ENCODE measurements at places on chromosomes 7 and 10. TPM values are rescaled to one million over a fixed set of nuclear protein-coding genes. Genes with fewer than 3 reads are reported as not detected.
A peak's percentile ranks its signal among the peaks of the same experiment; 100 is the strongest.

COPS6 gene
- 110 TPM for total RNA-seq

COL28A1 gene
- 0.26 TPM for total RNA-seq

KNDC1 gene
- not detected for total RNA-seq

ITPRID1 gene
- not detected for total RNA-seq

PLXNA4 gene
- total RNA-seq, result 1.2 TPM

LRRC4 gene
- not detected for total RNA-seq

METTL27 gene
- 0.35 TPM for total RNA-seq

PLOD3 gene
- total RNA-seq, result 66.6 TPM

TWIST1 gene
- 22.3 TPM for total RNA-seq

ANKIB1 gene
- 25.1 TPM for total RNA-seq

MOGAT3 gene
- total RNA-seq, result not detected

DNA sequence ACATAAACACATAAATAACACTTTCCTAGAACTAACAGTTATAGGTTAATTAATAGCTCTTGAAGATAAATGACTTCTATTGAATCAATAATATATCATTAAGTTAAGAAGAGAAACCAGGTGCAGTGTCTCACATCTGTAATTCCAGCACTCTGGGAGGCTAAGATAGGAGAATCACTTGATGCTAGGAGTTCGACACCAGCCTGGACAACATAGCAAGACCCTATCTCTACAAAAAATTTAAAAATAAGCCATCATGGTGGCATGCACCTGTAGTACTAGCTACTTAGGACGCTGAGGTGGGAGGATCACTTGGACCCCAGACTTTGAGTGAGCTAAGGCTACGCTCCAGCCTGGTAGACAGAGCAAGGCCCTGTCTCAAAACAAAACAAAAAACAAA is 38.8 kb downstream of the AKR1D1 start:
- H3K4me1 ChIP-seq, result peaks cover 6% of the 10 kb centered on the region
- H3K4me3 ChIP-seq, result no peak overlapping the region
- H3K27ac ChIP-seq, result no peak overlapping the region
- DNase-seq, result no peak

GRCh38 chr7:157248659-157249058 is 88.1 kb upstream of the DNAJB6 start:
- H3K4me3 ChIP-seq, result no peak overlapping the region
- H3K27ac ChIP-seq, result no peak overlapping the region
- H3K4me1 ChIP-seq, result no peaks in the 10 kb centered on the region
- H3K27me3 ChIP-seq, result no peaks in the 10 kb centered on the region
- DNase-seq, result no peak

DNA sequence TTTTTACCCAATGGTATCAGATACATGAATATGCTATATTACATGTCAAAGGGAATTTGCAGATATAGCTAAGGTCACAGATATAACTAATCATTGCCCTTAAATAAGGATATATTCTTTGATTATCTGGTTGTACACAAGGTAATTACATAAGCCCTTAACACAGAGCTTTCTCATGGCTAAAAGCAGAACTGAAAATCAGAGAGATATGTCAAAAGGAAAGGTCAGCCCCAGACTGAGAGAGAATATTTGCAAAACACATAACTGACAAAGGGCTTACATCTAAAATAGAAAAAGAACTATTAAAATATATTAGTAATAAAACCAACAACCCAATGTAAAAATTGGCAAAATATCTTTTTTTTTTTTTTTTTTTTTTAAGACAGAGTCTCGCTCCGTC is 1029.5 kb upstream of the LRRN3 start:
- no peak for DNase-seq
- H3K27ac ChIP-seq, result no peak overlapping the region
- no peaks in the 10 kb centered on the region for H3K4me1 ChIP-seq
- H3K27me3 ChIP-seq, result no peaks in the 10 kb centered on the region

- no peaks in the 10 kb centered on the region for H3K27me3 ChIP-seq
- H3K27ac ChIP-seq, result no peak overlapping the region
- no peak for DNase-seq
- no peak overlapping the region for H3K4me3 ChIP-seq
Observed at GRCh38 chr7:100221767-100222444, 2.2 kb downstream of the PVRIG start.

DNA sequence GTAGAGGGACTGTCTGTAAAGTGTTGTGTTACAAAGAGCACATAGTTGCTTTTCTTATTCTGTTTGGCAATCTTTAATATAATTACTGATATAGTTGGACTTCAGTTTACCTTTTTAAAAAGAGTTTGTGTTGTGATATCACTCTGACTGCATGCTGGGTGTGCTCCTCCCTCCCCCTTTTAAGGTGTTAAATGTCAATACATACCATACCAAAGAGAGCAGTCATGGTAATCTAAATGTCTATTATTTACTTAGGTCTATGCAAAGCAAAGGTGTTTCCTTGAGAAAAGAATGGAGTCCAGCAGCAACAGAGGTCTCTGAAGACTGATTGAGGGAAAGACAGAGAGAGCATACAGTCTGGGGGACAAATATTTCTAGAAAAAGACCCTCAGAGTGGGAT is 275.1 kb upstream of the NRP1 start:
- DNase-seq, result peak; percentile 98
- peak overlapping the region; percentile 1 for H3K4me3 ChIP-seq
- peak overlapping the region; percentile 41 for H3K27ac ChIP-seq

DNA sequence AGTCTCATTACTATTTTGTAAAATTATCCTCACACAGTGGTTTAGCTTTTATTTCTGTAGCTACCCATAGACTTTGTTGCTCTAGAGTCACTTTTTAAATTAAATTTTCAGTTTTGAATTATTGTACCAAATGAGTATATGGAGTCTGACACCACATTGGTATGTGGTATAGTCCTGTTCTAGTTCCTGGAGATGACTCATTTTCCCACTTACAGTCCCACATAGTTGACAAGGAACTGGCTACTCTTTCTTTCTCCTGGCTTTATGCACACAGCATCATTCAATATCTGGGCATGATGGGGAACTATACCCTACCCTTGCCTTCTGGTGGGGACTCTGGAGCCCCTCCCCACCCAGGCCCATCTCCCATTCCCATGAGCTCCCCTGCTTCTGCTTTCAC is 92.6 kb upstream of the RAB11FIP2 start:
- H3K27me3 ChIP-seq, result peaks cover 14% of the 10 kb centered on the region
- no peaks in the 10 kb centered on the region for H3K36me3 ChIP-seq
- no peak overlapping the region for H3K27ac ChIP-seq
- peak; percentile 7 for DNase-seq
- no peak overlapping the region for H3K4me3 ChIP-seq
- no peaks in the 10 kb centered on the region for H3K4me1 ChIP-seq

DNA sequence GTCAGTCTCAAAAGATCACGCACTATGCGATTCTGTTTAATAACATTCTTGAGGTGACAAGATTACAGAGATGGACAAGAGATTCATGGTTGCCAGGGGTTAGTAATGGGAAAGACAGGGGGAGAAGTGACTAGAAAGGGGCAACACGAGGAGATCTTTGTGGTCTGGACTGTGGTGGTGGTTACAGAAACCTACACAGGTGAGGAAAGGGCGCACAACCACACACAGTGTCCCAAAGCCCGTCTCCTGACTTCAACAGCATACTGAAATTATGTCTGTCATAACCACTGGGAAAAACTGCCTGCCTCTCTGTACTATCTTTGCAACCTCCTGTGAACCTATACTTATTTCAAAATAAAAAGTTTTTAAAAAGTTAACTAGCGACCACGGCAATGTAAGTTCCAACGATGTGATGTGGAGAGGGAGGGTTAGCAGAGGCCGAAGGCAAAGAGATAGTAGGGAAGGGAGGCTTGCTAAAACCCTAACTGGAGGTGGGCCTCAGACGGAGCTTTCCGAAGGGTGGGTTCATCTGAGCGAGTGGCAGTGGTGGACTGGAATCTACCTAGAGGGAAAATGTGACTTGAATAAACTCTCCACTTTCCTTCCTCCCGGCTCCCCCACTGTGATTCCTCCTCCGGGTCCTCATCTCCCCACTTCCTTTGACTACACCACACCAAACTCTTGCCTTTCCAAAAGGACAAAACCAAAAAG is 43.7 kb downstream of the GNA12 start:
- H3K27me3 ChIP-seq, result no peaks in the 10 kb centered on the region
- no peak for DNase-seq
- no peak overlapping the region for H3K27ac ChIP-seq
- H3K36me3 ChIP-seq, result no peaks in the 10 kb centered on the region

DNA sequence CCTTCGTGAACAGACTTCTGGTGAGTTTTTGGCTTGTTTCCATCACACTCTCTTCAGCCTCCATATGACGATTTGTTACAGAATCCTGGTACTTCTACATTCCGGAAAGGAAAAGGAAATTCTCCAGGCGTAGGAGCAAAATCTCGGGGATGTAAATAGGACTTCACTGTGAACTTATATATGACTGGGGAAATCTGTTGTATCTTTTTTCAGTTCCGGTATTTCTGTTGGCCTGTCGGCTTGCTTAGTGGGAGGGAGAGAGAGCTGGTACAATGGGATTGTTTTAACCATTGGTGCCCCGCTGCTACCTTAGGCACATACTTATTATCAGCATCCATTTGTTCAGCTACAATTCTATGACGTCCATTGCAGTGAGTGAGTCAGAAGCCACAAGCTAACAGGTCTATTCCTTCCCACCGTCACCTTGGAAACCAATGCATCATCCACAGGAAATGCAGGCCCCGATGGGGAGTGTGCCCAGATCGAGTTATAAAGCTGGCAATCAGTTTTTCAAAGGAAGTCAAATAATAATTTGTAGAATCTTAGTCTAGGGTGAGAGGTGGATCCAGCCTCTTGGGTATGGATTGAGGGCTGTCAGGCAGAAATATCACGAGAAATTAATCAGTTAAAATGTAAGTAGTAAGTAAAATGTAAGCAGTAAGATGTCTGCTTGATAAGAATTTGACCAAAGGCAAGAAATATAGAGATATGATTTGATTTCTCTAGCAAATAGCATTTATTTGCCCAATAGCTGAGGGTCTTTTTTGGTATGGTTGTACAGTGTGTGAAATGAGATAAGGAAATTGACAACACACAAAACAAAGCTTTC is 92.0 kb upstream of the MKLN1 start:
- H3K36me3 ChIP-seq, result no peaks in the 10 kb centered on the region
- peak overlapping the region; percentile 89 for H3K27ac ChIP-seq
- peak; percentile 93 for DNase-seq

DNA sequence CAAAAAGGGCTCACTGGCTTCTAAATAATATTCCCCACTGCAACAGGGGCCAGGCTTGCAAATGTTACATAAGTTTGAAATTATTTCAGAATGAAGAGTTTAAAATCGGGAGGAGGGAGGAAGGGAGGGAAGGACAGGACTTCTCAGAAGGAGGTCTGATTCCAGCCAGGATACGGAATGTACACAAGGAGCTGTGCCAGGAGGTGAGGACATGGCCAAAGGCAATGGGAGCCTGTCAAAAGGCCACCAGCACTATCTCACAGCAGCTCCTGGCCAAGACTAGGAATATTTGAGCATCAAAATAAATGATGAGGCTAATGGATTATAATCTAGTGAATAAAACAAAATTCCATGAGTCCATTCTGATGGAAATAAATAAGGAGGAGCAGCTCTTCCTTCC is 18.6 kb upstream of the DRGX start:
- peaks cover 19% of the 10 kb centered on the region for H3K27me3 ChIP-seq
- peaks cover 14% of the 10 kb centered on the region for H3K4me1 ChIP-seq
- no peak overlapping the region for H3K27ac ChIP-seq

DNA sequence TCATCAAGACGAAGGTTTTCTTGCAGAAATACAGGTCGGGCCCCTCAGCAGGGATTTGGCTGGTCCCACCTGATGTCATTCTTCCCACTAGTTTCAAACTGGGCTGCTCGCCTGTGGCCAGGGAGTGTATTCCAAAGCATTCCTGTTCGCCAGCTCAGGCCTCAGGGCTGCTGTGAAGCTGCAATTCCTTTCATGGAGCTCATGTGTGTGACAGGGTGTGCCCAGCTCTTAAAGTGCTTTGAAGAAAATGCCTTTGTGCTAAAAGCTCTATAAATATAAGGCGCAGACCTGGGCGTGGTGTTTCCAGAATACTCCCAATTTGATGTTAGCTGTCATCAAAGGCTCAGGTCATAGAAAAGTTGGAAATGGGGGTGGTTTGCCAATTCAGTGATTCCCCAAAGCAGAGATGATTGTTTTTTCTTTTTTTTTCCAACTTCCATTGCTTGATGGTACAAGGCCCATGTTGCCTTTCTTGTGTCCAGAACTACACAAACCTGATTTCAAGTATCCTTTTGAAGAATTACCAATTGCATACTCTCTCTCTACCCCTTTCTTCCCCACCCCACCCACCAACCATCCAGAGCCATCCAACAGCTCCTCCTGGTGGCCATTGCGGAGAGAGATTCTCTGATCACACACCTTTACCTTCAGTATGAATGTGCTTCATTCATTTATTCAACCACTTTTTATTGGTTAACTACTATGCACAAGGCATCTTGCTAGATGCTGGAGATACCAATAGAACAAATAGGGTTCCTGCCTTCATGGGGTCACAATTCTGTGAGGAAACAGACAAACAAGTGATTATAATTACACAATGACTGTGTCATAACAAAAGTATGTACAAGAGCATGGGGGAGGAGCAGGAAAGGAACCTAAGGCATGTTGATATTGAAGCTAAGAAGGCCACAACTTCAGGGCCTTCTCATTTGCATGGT is 297.3 kb upstream of the LYZL1 start:
- no peaks in the 10 kb centered on the region for H3K27me3 ChIP-seq
- H3K4me1 ChIP-seq, result peaks cover 21% of the 10 kb centered on the region
- H3K27ac ChIP-seq, result peak overlapping the region; percentile 68

Measured in PC-3 (cell line).